Stimulated activated CD4-positive, alpha-beta T cell treated with anti-CD3 and anti-CD28 coated beads, Interleukin-2, amount 100 ng/mL, for 24 hours (primary cell): ENCODE measurements at places on chromosomes 13 and 19.

GRCh38 chr13:46831588-46832194 is 34.7 kb upstream of the ESD start:
- DNase-seq = peak; percentile 37

DNA sequence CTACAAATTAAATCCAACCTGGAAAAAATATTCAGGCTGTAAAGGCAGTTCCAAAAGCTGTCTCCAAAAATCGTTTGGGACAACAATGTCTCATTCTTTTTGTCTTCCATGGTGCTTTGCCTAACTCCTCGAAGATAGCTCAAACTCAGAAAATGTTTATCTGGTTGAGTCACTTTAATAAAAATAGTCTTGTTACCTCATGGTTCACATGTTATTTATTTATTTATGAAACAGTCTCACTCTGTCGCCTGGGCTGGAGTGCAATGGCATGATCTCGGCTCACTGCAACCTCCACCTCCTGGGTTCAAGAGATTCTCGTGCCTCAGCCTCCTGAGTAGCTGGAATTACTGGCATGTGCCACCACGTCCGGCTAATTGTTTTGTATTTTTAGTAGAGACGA is 4.9 kb upstream of the BRD4 start:
- no peak for DNase-seq

DNA sequence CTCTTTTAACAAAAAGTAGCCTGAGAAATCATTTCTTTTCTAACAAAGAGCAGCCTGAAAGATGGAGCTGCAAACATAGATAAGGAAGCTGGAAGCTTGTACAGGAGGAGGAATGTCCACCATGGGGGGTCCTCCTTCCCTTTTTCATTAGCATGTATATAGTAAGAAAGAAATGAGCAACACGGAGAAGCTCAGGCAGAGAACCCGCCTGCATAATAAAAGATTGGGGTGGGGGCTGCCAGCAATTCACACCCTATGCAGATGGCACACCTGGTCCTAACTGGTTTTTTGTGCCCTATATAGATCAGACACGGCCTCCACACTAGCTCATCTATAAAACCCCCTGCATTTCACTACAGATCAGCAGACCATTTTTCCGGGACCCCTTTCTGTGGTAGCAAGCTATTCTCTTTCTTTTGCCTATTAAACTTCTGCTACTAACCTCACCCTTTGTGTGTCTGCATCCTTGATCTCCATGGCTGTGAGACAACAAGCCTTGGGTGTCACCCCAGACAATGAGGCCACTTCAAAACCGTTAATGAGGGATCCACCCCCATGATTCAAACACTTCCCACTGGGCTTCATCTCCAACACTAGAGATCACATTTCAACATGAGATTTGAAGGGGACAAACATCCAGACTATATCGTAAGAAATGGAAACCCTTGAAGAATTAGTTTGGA is 167.5 kb upstream of the FREM2 start:
- DNase-seq = no peak

GRCh38 chr13:49298903-49299605 is 51.3 kb downstream of the CDADC1 start:
- no peak for DNase-seq

- no peak for DNase-seq
These were observed 39.0 kb downstream of the RCBTB2 start for GRCh38 chr13:48493851-48494250.

GRCh38 chr13:62356977-62357376 is 941.3 kb upstream of the PCDH20 start:
- no peak for DNase-seq

GRCh38 chr13:99267927-99268326 is 9.7 kb upstream of the GPR18 start:
- DNase-seq = no peak

DNA sequence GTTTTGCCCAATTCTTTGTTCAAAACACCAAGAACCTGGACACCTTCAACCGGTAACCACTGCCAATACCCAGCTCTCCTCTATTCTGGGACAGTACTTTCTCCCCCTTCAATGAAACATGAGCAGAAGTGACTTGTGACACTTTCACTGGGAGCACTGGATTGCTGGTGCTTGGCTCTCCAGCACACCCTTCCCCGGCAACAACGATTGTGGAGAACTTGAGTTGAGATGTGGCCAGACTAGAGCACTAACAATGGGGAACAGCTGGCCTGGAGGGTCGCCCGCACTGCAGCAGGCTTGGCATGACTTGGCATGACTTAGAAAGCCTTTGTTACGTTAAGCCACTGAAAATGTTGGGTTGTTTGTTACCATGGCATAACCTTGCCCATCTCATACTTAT is 7.5 kb upstream of the B3GLCT start:
- DNase-seq = no peak

- DNase-seq = no peak
These were observed 22.8 kb downstream of the RFX1 start for GRCh38 chr19:13983213-13983889.

DNA sequence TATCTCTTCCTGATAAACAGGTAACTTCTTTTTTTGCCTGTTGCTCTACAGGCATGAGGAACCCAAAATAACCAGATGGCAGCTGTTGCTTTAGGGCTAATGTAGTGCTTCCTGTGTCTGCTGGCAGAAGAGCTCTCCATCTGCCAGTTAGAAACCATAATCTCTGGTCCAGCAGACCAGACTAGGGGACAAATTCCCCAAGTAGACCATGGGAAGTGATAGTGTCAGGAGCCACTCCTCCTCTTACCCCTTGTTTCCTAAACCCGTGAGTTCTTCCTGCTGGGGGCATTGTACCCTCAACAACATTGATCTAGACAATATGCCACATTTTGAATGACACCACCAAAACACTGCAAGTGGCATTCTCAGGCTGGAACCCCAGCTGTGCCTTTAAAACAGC is 135.9 kb downstream of the DLEU7 start:
- DNase-seq = no peak

DNA sequence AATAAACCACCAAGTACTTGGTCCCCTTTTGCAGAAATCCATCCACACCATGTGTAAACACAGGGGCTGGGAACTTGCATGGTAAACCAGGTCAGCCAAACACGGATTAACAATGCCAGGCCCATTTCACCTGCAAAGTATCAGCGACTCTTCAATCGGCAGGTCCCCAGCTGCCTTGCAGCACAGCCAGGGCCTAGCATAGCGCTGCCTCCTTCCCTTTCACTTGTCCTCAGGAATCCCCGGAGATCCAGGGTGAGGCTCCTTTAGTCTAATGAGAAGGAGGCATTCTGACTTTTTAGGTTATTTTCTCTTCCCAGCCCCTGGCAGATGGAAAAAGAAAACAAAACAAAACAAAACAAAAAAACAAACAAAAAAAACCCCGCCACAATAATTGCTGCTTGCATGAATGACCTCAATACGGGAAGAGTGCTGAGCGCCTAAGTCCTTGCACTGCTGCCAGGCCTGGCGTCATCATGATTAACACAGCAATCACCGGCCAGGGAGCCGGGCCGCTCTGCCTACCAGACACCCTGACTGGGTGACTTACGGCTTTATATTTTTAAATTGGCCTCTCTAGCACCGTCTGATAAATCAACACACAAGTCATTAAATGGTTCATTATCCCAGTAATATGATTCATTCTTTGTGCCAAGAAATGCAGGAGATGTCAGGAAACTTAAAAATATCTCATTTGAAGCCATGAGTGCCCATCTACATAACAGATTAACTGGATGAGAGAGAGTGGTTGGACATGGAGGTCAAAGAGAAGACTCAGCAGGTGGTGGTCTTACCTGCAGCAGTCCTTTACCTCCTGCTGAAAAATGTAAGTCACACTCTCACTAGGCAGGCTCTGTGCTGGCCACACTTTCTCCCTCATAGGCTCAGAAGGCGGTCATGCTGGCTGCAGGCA is 692.7 kb downstream of the UQCRFS1 start:
- no peak for DNase-seq
